ENCODE measurements at places on chromosomes 7 and 10.
A peak's percentile ranks its signal among the peaks of the same experiment; 100 is the strongest.

DNA sequence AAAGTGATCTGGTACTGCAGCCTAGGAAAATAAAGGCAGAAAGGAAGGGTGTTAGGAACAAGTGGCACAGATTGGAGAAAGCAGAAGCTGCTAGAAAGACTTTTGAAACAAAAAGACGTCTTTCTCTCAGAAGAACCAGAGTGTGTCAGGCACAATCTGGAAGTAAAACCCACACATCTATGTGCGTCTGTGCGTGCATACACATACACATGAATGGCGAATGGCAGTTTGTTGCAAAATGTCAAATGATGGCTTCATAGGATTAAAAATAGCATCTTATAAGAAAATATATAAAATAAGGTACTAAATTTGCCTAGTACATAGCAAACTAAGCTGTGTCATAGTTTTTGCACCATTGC, 246.3 kb downstream of the CDK14 start:
- no peak for DNase-seq

GRCh38 chr10:71274901-71275796, 43.9 kb upstream of the SLC29A3 start:
- DNase-seq, result no peak

DNA sequence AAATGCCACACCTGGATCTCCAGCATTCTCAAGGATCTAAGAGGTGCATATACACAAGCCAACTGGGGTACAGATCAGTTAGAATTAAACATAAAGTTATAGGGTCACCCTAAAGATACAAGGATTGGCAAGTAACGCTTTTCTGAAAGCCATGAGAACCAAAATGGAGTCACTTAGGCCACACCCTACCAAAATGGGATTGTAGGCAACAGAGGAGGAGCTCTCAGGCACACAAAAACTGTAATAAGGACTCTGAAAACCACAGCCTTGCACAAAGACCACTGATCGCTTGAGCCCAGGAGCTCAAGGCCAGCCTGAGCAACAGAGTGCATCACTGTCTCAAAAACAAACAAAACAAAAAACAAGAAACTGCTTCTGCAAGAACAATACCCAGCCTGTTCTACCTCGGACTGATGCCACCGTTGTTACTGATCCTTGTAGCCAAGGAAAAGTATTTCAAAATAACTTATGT, 35.5 kb downstream of the SVOPL start:
- DNase-seq, result no peak

- DNase-seq, result no peak
Measured at GRCh38 chr7:47338026-47338425, 243.9 kb downstream of the TNS3 start.

GRCh38 chr10:44068716-44069482, 316.0 kb downstream of the CXCL12 start:
- DNase-seq, result peak; percentile 9

DNA sequence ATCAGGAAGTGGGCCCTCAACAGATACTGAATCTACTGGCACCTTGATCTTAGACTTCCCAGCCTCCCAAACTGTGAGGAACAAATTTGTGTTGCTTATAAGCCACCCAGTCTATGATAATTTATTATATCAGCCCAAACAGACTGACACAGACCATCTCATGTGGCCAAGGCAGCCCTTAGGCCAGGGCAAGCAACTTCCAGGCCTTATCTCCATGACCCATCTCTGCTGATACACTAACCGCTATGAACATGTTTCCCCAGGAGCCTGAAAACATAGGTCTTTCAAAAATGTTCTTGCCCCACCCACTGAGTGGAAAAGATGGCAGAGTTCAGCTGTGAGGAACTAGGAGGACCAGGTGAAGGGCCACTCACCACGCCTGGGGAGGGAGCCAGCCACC, 3.2 kb upstream of the BLOC1S2 start:
- no peak for DNase-seq

DNA sequence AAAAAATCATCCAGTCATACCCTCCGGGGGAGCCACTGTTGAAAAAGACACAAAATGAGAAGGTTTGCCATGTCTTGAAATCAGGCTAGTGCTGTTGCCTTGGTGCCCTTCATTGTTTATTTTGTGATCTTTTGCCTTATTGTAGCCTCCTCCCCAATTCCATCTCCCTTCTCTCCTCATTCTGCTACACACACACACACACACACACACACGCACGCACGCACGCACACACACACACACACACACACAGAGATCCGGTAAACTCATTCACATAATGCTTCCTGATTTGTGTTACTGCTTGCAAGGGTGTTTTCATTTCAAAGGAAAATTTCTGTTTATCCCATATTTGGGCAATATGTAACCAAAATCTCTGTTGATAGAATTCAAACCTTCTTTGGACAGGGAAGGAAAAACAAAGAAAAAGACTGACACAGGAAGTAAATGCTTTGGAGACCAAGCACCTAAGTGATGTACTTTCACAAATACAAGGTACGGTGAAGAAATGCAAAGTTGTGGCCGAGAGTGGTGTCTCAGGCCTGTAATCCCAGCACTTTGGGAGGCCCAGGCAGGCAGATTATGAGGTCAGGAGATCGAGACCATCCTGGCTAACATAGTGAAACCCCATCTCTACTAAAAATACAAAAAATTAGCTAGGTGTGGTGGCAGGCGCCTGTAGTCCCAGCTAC, 141.1 kb upstream of the CDK13 start:
- DNase-seq, result no peak

- DNase-seq, result no peak
Measured at GRCh38 chr7:97116308-97116707, 1.2 kb upstream of the SDHAF3 start.

DNA sequence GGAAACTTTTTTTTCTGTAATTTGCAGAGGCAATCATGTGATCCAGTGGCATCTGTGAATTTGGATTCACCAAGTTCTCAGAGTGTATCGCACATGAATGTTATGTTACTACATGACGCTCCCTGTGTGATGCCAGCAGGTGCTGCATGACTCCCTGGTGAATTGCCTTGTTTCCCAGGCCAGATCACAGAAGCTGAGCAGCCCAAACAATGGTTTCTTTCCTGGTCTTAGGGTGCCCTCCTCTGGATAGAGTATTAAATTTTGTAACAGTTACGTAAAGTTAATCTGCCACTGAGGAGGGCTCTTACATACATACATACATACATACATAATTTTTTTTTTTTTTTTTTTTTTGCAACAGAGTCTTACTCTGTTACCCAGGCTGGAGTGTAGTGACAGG, 3.6 kb downstream of the ZSCAN21 start:
- peak; percentile 49 for DNase-seq

DNA sequence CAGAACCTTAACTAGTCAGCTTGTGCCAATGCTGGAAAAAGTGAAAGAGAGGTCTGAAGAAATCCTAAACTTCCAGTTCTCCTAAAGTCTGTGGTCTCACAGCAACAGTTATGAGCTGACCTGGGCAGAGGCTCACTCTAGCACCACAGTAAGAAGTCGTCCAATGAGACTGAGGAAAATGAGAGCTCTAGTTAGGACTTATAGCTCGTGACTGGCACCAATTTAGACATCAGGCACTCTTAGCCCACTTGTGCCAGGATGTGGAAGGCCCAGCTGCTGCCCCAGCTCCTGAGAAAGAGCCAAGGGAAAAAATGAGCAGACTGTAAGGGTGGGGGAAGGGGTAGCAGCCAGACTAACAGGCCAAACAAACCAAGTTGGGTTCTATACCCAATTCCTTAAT, 7.6 kb downstream of the MMS19 start:
- no peak for DNase-seq

- no peak for DNase-seq
Measured at GRCh38 chr10:17290226-17290625, 62.2 kb downstream of the VIM start.

- no peak for DNase-seq
Measured at GRCh38 chr7:98774884-98775283, 94.9 kb downstream of the TMEM130 start.

DNA sequence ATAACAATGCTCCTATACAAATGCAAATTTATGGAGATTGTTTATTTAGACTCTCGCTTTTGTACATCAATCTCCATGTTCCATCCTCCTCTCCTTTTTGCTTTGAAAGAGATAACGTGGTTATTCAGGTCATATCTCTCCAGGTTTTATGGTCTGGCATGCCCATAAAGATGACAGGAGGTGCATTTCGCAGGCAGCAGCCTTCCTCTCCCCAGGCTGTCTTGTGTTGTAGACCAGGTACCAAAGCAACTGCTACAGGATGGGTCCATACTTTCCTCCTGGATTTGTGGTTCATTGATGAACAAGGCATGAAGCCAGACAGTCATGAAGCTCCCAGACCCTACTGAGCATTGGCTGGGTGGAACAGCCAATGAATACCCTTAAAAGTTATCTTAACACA, 400.2 kb upstream of the NPVF start:
- no peak for DNase-seq

DNA sequence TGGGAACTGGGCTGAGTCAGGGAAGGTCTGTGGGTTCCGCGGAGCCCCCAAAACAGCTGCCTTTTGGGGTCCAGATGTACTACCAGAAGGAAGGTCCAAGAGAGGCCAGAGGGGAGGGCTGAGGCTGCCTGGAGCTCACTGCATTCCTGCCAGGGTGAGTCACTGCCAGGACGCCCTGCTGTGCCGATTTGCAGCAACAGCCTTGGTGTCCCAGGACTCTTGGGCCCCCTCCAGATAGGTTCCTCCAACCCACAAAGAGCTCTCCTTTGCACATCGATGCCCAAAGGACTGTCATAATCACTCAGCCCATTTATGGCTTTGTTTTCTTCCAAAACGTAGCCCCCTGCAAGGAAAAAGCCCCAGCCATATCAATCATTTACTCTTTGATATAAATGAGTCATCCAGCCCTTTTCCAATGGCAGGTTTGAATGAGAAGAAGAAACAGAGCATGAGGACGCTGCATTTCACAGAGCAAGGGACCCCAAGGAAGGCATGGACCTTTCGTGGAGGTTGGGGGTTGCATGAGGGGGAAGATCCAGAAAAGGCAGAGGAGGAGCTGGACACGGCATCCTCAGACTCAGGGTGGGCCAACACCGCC, 32.2 kb upstream of the COL13A1 start:
- peak; percentile 90 for DNase-seq

DNA sequence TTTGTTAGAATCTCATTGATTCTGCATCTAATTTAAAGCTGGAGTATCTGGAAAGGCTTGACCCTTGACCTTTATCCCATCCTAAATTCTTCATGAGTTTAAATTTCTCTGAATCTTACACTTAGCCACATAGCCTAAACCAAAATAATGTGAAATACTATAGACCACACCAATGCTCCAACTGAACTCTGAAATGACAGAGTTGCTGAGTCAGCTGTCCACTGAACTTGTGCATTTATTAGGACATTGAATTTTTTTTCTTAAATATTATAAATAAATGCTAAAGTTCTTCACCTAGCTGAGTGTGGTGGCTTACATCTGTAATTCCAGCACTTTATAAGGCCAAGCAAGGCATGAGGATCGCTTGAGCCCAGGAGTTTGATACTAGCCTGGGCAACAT, 390.9 kb upstream of the PFKP start:
- DNase-seq, result no peak

DNA sequence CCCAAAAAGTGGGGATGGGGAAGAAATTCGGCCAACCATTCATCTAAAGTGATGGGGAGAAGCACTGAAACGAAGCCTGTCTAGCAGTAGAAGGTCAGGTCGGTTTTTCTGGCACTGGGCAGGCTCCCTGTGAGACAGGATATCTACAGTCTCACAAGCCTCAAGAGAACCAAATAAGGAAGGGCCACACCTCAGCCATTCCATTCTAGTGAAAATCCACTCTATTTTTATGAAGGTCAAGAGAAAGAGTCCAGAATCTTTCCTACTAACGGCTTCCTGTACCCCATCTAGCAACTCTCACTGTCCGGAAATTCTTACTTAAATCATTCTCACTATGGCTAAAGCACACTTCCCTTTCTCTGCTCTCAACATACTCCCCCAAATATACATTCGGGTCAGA, 267.1 kb downstream of the PRPF18 start:
- peak; percentile 77 for DNase-seq

DNA sequence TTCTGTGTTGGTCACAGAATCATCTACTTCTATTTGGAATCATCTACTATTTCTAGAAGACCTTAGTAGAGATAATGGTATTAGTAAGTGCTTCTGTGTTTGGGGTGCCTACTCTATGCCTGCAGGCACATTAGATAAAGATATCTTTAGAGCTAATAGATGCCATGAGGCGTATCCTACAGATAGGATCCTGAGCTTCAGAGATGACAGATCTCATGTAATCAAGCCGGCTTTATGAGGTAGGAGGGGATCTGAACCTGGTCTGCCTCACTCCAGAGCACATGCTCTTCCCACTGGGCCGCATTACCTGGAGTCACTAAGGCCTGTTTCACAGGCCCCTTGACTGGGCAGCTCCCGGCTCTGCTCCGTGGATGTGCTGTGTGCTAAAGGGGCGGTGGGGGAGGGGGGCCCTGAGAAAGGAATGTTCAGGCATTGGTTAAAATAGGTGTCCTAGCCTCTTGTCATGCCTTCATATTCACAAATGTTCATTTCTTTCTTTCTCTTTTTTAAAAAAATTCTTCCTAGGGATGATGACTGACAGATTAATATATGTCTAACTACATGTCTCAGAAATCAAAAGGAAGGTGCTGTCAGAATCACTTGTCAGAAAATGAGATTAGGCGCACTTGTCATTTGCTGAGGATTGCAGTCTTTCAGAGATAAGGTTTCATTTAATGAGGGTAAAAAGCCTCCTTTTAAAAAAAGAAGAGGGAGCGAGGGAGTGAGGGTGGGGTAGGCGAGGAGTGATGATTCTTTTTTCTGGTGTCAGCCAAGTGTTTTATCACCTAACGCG, 458.0 kb upstream of the GALNT17 start:
- no peak for DNase-seq

Data from brain microvascular endothelial cell (primary cell).